ENCODE measurements at places on chromosomes 16 and 17.
A peak's percentile ranks its signal among the peaks of the same experiment; 100 is the strongest.

- no peak for DNase-seq
These were observed 27.2 kb downstream of the CACNG1 start for GRCh38 chr17:67071595-67071994.

DNA sequence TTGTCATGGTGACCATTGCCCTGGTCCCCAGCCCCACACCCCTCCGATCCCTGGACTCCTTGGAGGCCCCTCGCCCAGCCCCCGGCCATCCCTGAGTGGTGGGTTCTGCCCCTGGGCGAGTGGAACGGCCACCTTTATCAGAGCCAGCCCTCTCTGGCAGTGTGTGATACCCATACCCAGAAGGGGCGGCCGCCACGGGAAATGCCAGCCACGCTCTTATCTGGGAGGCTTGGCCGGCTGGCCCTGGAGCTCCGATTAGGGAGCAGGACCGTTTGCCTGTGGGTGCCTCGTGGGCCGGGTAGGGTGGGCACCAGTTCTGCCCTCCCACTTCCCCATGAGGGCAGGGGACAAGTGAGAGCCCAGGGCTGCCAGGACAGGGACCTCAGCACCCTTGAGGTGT, 58.3 kb upstream of the ZC3H18 start:
- DNase-seq: no peak

- DNase-seq: no peak
These were observed 17.7 kb downstream of the ATP6V0A1 start for GRCh38 chr17:42476411-42476810.

GRCh38 chr17:77332981-77333685, 192.4 kb downstream of the SEC14L1 start:
- DNase-seq: peak; percentile 93

GRCh38 chr16:35102780-35103403, 1643.5 kb downstream of the TP53TG3F start:
- DNase-seq: no peak

- no peak for DNase-seq
These were observed 2.7 kb downstream of the NEUROD2 start for GRCh38 chr17:39604911-39605491.

Data from GM04504 (cell line).